ENCODE measurements at places on chromosomes 5 and 9.

GRCh38 chr5:179974946-179975712 lies 67.4 kb upstream of the TBC1D9B start:
- DNase-seq, result no peak

DNA sequence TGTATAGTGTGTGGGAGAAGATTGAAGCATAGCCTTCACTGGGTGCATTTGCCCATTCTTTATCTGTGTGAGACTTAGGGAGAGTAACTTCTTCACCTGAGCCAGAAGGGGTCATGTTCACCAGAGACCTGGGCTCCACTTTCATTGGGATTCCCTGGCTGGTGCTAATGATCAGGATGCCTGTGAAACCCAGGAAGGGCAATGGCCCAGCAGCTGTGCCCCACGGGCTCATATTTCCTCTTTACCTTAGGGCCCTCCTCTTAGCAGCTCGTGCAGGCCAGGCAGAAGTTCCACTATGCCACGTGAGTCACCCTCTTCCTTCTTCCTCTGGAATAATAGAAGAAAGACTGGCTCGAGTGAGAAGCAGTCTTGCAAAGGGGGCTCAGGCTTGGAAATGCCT lies 5.0 kb downstream of the PPARGC1B start:
- no peak for DNase-seq

DNA sequence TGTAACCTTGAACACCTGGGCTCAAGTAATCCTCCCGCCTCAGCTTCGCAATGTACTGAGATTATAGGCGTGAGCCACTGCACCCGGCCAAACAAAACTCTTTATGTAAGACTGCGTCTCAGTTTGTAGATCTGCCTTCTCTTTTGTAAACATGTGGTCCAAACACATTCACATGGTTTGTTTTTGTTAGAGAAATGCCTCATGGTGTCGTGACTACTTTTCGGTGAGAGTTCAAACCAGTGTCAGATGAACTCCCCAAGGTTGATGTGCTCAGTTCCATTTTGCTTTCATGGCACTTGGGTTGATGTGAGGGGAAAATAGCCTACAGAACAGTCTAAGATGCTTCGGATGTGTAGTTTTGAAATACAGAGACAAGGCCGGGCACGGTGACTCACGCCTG lies 231.6 kb downstream of the GOLPH3 start:
- DNase-seq, result no peak

GRCh38 chr5:32639943-32640342 lies 54.6 kb downstream of the SUB1 start:
- DNase-seq, result no peak

DNA sequence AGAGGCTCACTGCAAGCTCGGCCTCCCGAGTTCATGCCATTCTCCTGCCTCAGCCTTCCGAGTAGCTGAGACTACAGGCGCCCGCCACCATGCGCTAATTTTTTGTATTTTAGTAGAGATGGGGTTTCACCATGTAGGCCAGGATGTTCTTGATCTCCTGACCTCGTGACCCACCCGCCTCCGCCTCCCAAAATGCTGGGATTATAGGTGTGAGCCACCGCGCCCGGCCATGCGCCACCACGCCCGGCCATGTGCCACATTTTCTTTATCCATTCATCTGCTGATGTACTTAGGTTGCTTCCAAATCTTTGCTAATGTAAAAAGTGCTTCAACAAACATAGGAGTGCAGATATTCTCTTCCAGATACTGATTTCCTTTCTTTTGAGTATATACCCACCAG lies 408.6 kb downstream of the CAAP1 start:
- no peak for DNase-seq

- no peak for DNase-seq
Measured at GRCh38 chr5:138078006-138078643, 5.7 kb upstream of the WNT8A start.

- DNase-seq, result no peak
Measured at GRCh38 chr9:114621975-114622609, 11.0 kb downstream of the TMEM268 start.

DNA sequence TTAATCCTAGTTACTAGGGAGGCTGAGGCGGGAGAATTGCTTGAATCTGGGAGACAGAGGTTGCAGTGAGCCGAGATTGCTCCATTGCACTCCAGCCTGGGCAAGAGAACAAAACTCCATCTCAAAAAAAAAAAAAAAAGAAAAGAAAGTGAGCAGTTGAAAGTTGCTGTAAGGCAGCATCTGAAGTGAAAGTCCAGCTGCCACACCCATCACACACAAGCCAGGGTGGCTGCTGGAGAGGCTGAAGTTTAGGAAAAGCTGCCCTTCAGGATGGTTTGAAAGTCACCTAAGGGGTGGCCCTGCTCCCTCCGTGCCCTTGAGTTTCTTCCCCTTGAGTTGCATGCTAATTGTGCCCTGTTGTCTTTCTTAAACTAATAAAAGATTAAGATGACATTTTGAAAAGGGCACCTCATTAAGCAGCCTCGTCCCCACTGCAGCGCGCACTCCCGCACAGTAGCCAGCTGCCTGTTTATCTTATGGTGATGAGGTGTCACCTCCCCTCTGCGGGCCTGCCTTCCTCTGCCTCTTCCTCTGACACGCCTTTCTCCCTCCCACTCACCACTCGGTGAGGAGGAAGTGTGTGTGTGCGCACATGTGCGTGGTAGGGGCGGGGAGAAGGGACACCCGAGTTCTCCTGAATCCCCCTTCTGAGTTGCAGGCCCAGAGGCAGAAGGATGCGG lies 104.2 kb upstream of the PANK3 start:
- DNase-seq, result no peak

- DNase-seq, result no peak
Measured at GRCh38 chr5:36635721-36636390, 29.4 kb downstream of the SLC1A3 start.

DNA sequence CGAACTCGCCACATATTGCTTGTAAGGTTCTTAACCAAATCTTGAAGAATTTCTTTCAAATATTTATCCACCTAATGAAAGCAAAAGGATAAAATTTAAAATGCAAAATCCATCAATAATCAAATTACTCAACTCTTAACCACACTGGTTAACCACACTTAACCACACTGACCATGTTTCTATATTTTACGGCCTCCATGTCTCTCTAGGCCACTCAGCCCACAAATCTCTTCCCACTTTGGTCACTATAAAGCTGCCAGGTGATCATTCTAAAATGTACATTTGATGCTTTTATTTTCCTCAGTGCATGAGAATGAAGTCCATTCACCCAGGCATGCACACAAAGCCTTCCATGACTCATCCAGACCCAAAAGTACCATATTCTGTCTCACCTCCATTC lies 56.4 kb upstream of the OR2K2 start:
- DNase-seq, result no peak

DNA sequence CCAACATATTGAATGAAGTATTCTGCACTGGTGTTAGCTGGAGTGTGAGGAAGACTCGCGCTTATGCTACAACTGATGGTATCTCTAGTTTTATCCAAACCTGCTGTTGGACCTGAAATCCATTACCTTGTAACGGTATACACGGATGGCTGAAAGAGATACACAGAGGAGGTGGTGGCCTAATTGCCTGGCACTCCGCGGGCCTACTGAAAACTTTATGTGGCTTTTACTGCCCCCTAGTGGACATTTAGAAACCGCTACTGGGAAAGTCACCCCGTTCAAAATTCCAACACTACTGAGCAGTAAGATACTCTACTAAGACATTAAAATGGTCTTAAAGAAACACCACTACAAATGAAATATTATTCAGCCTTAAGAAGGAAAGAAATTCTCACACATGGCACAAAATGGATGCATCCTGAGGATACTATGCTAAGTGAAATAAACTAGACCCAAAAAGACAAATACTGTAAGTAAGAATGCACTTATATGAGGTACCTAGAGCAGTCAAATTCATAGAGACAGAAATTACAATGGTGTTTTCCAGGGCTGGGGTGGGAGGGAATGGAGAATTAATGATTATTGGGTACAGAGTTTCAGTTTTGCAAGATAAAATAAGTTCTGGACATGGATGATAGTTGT lies 100.4 kb downstream of the TTLL11 start:
- peak; percentile 25 for DNase-seq

DNA sequence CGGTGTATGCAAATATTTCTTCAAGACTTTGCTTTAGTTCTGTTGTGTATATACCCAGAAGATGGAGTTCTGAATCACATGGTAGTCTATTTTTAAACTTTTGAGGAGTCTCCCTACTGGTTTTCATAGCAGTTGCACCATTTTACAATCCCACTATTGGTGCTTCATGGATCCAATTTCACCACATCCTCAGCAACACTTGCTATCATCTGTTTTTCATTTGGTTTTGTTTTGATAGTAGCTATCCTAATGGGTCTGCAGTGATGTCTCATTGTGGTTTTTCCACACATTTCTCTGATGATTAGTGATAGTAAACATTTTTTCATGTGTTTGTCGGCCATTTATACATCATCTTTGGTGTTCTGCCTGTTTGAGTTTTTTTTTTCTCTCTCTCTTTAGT lies 1339.3 kb downstream of the EFNA5 start:
- DNase-seq, result no peak

- DNase-seq, result no peak
Measured at GRCh38 chr5:160702934-160703333, 149.1 kb downstream of the ATP10B start.

- DNase-seq, result no peak
Measured at GRCh38 chr5:131371835-131372234, 108.0 kb downstream of the CDC42SE2 start.

DNA sequence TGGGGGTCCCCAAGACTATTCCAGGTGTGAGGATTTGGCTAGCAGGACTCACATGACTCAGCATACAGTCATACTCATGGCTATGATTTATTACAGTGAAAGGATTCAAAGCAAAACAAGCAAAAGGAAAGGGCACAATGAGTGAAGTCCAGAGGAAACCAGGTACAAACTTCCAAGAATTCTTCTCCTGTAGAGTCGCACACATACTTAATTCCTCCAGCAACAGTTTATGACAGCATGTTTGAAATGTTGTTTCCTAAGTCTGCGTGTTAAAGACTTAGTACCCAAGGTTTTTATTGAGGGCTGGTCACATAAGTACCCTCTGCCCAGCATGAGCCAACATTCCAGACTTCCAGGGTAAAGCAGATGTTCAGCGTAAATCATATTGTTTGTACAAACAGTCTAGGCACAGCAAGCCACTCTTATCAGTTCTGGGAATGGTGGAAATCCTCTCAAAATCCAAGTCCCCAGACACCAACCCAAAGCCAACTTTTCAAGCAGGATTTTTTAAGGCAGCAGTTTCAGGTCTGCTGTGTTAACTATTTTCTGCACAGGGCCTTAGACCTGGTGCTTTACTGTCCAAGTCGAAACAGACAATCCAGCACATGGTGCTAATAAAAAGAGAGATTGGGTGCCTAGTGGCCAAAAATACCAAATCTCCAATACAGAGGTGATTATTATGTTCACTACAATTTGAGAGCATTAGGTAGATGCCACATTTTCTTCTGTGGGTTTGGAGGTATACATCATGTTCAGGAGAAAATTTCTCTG lies 18.6 kb upstream of the RICTOR start:
- DNase-seq, result no peak

- no peak for DNase-seq
Measured at GRCh38 chr9:13382595-13382994, 103.1 kb upstream of the MPDZ start.

DNA sequence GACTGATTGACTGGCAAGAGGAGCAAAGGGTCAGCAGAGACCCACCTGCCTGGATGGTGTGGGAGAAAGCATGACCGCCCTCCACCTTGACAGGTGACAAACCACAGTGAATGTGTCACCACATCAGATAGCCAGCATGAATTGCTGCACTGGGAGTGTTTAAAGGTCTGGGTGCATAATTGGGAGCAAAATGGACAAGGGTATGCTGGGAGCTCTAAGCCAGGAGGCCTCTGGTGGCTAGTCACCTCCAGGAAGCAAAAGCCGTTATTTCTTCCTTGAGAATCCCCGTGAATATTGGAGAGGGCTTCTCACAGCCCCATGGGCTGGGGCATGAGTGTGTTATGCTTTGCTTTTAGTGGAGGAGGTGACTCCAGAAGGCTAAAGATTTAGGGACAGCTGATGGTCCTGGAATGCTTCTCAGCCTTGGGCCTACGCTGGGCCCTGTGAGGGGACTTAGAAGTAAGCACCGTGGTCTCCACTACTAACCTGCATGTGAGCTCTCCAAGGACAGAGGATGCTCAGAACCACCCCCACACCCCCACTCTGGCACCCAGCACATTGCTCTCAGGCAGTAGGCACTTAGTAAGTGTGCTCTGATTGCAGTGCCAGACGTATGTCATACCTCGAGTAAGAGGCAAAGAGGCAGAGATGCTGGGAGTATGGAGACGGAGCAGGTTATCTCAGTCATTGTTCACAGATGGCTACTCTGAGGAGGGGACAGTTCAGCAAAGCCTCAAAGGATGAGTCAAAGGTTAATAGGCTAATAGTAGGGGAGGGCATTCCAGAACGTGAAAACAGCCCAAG lies 9.1 kb upstream of the IRF1 start:
- no peak for DNase-seq

GRCh38 chr9:128494108-128494745 lies 10.3 kb upstream of the GLE1 start:
- DNase-seq, result no peak

GRCh38 chr9:33306037-33306436 lies 15.7 kb downstream of the NFX1 start:
- no peak for DNase-seq

GRCh38 chr5:2357309-2357708 lies 394.2 kb downstream of the IRX2 start:
- no peak for DNase-seq

- no peak for DNase-seq
Measured at GRCh38 chr9:78559449-78559885, 262.5 kb downstream of the PSAT1 start.

DNA sequence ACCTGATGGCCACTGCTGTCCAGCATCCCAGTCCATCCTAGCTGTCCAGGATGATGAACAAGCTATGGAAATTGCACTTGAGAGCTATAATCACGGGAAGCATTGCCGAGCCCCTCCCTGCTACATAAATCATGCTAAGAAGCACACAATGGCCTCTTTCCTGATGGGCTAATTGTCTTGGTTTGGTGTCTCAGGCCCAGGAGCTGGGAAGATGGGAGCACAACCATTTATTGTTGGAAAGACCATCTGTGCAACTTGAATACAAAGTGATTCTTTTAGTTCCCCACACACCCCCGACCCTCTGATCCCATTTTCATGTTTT lies 80.4 kb downstream of the RGS3 start:
- DNase-seq, result peak; percentile 39

GRCh38 chr9:76037587-76038225 lies 147.2 kb downstream of the PCSK5 start:
- no peak for DNase-seq

- no peak for DNase-seq
Measured at GRCh38 chr5:131379723-131380122, 115.9 kb downstream of the CDC42SE2 start.

DNA sequence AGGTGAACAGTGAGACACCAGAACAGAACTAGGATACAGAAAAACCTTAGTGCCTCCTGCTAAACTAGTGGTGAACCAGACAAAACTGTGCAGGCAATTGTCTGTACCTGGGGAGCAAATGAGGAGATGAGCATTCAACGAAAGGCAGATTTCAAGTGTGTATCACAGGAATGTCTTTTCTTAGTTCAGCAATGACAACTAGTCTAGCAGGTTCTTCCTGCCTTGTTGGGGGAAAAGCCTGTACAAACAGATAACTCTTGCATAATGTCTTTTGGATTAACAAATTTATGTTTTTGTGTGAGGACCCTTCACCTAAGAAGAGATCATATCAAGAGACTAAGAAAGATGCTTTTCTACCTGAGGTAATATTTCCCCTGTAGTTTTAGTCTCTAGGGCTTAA lies 21.8 kb upstream of the DENND4C start:
- no peak for DNase-seq

- DNase-seq, result no peak
Measured at GRCh38 chr5:61738446-61738845, 406.4 kb downstream of the ZSWIM6 start.

Data from NCI-H1417 treated with DMSO at 0.1 percent for 48 hours (cell line).